Activated naive CD4-positive, alpha-beta T cell treated with anti-CD3 and anti-CD28 coated beads for 36 hours (primary cell): ENCODE measurements at places on chromosomes 16 and 17. TPM values are rescaled to one million over a fixed set of nuclear protein-coding genes. Genes with fewer than 3 reads are reported as not detected.

GRCh38 chr16:88026964-88027938 lies 76.0 kb downstream of the BANP start:
- H3K4me1 ChIP-seq, result peaks cover 10% of the 10 kb centered on the region
- DNase-seq, result no peak
- H3K36me3 ChIP-seq, result peaks cover 7% of the 10 kb centered on the region

FOXC2 gene
- total RNA-seq, result not detected

GRCh38 chr17:55318081-55318480 lies 53.3 kb downstream of the HLF start:
- H3K4me3 ChIP-seq, result no peak overlapping the region
- peaks cover 2% of the 10 kb centered on the region for H3K27me3 ChIP-seq
- no peaks in the 10 kb centered on the region for H3K36me3 ChIP-seq
- H3K27ac ChIP-seq, result no peak overlapping the region
- no peak for DNase-seq
- peaks cover 6% of the 10 kb centered on the region for H3K4me1 ChIP-seq

GRCh38 chr17:28985950-28986713 lies 19.7 kb downstream of the SEZ6 start:
- no peaks in the 10 kb centered on the region for H3K27me3 ChIP-seq
- H3K27ac ChIP-seq, result no peak overlapping the region
- H3K4me3 ChIP-seq, result no peak overlapping the region
- H3K4me1 ChIP-seq, result peaks cover 22% of the 10 kb centered on the region
- no peaks in the 10 kb centered on the region for H3K36me3 ChIP-seq

- no peak overlapping the region for H3K27ac ChIP-seq
- H3K27me3 ChIP-seq, result no peaks in the 10 kb centered on the region
- no peak for DNase-seq
- peaks cover 37% of the 10 kb centered on the region for H3K4me1 ChIP-seq
These were observed 33.7 kb upstream of the ZNF750 start for GRCh38 chr17:82873521-82873920.

- no peak overlapping the region for H3K27ac ChIP-seq
- no peak for DNase-seq
- peaks cover 2% of the 10 kb centered on the region for H3K4me1 ChIP-seq
- peaks cover 30% of the 10 kb centered on the region for H3K27me3 ChIP-seq
- no peaks in the 10 kb centered on the region for H3K36me3 ChIP-seq
These were observed 12.0 kb upstream of the BCAR1 start for GRCh38 chr16:75263291-75263962.

GPRC5B gene
- total RNA-seq, result 0.22 TPM

MYLK3 gene
- 0.17 TPM for total RNA-seq

- no peak for DNase-seq
- no peak overlapping the region for H3K27ac ChIP-seq
These were observed 30.2 kb upstream of the GUCY2D start for GRCh38 chr17:7972131-7972785.
